ENCODE measurements at places on chromosomes 3 and 15. TPM values are rescaled to one million over a fixed set of nuclear protein-coding genes. Genes with fewer than 3 reads are reported as not detected.

Gene MON1A
- 4.6 TPM for total RNA-seq

Gene CYP8B1
- total RNA-seq: 21.2 TPM

Gene IMP3
- total RNA-seq: 84.4 TPM

Gene BCL2A1
- 2.9 TPM for total RNA-seq

Gene HTR3E
- not detected for total RNA-seq

Gene C3orf85
- not detected for total RNA-seq

Gene DZIP3
- total RNA-seq: 2.6 TPM

Gene TUSC2
- 12.7 TPM for total RNA-seq

Gene SLC27A2
- 80.2 TPM for total RNA-seq

Gene APOD
- 0.33 TPM for total RNA-seq

Gene SLCO3A1
- 2.4 TPM for total RNA-seq

Gene SEMA3F
- 4.8 TPM for total RNA-seq

Gene COL7A1
- total RNA-seq: 0.37 TPM

Gene IL5RA
- total RNA-seq: 0.56 TPM

Gene SRGAP3
- 4.2 TPM for total RNA-seq

Gene DUOX1
- not detected for total RNA-seq

Gene MCCC1
- 23.4 TPM for total RNA-seq

Gene GP5
- 0.17 TPM for total RNA-seq

Gene GRAMD2A
- not detected for total RNA-seq

Gene GPX1
- 87.0 TPM for total RNA-seq

Gene ITPKA
- total RNA-seq: 1.4 TPM

Gene CLSTN2
- total RNA-seq: 2.2 TPM

Gene CLDN18
- not detected for total RNA-seq

Gene LRTM1
- total RNA-seq: not detected

Gene FBN1
- 19.9 TPM for total RNA-seq

Gene SLC38A3
- total RNA-seq: 98.1 TPM

Gene SV2B
- total RNA-seq: 0.09 TPM

Gene SUCNR1
- 7.1 TPM for total RNA-seq

Gene FAM81A
- total RNA-seq: 0.05 TPM

Gene STAB1
- total RNA-seq: 198 TPM

Gene SLC22A14
- total RNA-seq: 0.17 TPM

Gene PRTG
- total RNA-seq: 0.33 TPM

Gene MB21D2
- 1.9 TPM for total RNA-seq

Gene GPR87
- total RNA-seq: not detected

Gene ZBTB47
- total RNA-seq: 2.9 TPM

Gene CNTN4
- 2.8 TPM for total RNA-seq

Gene BLOC1S6
- 26.6 TPM for total RNA-seq

Gene RETNLB
- not detected for total RNA-seq

Gene PAK6
- total RNA-seq: 0.05 TPM

Gene VGLL3
- total RNA-seq: 0.70 TPM

Gene TTC21A
- total RNA-seq: 0.28 TPM

Gene CCDC54
- total RNA-seq: not detected

Gene THAP10
- total RNA-seq: 0.70 TPM

Gene KBTBD13
- not detected for total RNA-seq

Gene NCBP2
- 18.9 TPM for total RNA-seq

Gene ROBO2
- 1.9 TPM for total RNA-seq

All from liver (tissue), 10 donors.